ENCODE measurements at places on chromosomes 12 and 14.

GRCh38 chr12:6230321-6231110, 30.3 kb downstream of the CD9 start:
- DNase-seq, result no peak

GRCh38 chr14:51304438-51304837, 64.4 kb downstream of the TMX1 start:
- no peak for DNase-seq

DNA sequence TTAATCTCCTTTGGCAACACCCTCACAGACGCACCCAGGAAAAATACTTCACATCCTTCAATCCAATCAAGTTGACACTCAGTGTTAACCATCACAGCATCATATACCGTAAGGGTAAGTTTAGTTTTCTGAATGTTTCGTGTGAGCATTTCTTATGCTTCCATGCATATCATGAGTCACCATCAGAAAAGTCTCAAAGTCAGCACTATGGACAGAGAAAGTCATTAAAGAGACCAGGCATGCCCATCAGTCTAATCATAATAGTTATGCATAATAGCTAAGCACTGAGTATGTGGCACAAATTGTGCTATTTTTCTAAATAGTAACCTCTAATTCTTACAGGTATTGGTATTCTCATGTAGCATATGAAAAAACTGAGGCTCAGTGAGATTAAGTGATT, 158.8 kb upstream of the PRMT8 start:
- DNase-seq, result no peak

- DNase-seq, result no peak
These were observed 110.0 kb upstream of the ARHGAP5 start for GRCh38 chr14:31966896-31967668.
